ENCODE measurements at places on chromosomes 13 and 19.

DNA sequence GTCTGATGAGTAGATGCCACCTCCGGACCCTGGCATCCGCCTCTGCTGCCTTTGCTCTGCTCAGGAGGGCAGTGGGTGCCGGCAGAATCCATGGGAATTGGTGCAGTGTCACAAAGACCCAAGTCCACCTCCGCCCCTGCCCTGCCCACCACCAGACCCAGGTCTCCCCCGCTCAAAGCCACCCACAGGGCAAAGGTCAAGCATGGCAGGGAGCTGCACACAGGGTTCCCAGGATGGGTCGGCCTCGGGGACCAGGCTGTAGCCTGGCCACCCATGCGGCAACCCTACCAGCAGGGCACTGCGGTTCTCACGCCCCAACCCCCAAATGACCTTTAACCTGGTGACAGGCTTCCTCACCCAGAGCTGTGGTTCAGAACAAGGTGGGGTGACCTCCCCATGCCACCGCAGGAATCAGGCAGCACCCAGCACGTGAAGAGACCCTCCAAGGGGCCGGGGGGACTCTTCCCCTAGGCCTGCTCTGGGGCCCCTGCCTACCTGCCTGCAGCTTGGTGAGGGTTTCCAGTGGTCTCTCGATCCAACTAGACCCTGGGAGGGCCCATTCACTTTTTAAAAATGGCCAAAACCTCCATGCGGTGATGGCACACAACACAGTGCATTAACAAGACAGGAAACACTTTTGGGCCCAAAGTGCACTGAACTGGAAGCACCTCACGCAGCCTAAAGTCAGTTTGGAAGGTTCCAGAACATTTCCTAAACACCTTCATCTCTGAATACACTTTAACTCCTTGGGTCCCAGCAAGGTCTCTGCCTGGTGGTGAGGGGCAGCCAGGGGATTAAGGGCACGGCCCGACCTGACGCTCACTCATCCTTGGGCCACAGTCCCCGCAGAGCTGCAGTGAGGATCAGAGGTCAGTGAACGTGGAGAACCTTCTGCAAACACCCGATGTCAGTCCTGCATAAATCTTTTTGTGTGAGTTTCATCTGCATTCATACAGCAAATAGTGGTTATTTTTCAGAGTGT, 11.0 kb downstream of the GAS6 start:
- DNase-seq, result no peak

GRCh38 chr19:47658431-47659348, 49.8 kb downstream of the BICRA start:
- no peak for DNase-seq

- no peak for DNase-seq
Observed at GRCh38 chr13:44855860-44856259, 133.4 kb downstream of the NUFIP1 start.

GRCh38 chr13:49213997-49214916, 5.9 kb upstream of the MLNR start:
- DNase-seq, result no peak

DNA sequence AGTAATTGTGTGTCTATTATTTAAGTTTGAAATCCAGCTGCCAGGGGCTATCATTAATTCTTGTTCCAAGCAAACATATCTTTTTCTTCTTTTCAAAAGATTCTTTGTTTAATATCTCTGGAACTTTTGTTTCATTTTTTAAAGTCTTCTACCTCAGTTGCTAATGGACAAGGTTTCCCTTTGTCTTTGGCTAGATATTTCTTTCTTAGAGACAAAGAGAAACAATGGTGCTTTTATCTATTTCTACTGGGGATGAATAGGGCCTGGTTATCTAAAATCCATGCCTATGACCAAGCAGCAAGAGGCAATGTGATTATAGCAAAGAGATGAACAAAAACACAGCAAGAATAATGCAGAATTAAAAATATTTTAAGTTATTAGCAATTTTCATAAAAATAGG, 661.3 kb upstream of the KLF12 start:
- DNase-seq, result no peak

DNA sequence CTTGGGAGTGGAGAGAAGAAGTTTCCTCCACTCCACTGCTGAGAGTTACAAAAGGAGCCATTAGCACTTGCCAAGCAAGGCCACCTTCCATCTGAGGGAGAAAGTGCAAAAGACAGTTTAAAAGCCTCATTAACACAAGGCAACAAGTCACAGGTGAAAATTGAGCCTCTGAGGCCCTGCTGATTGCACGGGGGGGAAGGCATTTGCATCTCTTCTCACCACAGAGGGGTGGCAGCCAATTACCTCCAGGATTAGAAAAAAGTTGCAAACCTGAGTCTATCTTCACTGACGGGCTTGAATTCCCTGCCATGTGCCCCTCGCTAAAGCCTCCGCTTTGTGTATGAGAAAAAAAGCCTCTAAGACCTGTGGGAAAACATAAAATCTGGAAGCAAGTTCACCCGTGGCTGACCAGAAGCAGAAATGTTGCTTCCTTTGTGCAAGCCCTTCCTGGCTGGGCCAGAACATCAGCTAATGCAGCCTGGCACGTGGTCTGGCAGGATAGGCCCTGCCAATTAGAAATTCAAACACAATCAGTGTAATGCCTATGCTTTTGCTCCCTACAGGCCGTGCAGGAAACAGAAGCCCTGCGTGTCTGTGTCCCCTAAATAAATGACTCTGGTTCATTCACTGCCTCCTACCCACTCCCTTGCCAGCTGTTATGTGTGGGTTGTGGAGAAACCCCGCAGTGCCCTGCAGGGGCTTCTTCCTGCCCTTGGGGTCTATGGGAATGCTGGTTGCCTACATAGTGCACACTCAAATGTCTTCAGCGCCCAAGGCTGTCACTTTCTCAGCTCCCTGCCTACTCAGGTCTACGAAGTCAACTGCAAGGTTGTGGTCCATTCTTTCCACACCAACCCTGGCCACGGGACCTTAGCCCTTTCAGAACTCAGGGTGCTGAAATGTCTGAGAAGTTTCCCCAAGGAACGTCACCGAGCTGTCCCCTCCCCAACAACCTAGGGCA, 150.2 kb downstream of the UQCRFS1 start:
- no peak for DNase-seq

GRCh38 chr13:113777311-113778260, 18.6 kb downstream of the TMEM255B start:
- no peak for DNase-seq

GRCh38 chr13:44142540-44142867, 231.1 kb upstream of the SERP2 start:
- no peak for DNase-seq

GRCh38 chr13:101846701-101847100, 394.2 kb downstream of the ITGBL1 start:
- DNase-seq, result no peak

DNA sequence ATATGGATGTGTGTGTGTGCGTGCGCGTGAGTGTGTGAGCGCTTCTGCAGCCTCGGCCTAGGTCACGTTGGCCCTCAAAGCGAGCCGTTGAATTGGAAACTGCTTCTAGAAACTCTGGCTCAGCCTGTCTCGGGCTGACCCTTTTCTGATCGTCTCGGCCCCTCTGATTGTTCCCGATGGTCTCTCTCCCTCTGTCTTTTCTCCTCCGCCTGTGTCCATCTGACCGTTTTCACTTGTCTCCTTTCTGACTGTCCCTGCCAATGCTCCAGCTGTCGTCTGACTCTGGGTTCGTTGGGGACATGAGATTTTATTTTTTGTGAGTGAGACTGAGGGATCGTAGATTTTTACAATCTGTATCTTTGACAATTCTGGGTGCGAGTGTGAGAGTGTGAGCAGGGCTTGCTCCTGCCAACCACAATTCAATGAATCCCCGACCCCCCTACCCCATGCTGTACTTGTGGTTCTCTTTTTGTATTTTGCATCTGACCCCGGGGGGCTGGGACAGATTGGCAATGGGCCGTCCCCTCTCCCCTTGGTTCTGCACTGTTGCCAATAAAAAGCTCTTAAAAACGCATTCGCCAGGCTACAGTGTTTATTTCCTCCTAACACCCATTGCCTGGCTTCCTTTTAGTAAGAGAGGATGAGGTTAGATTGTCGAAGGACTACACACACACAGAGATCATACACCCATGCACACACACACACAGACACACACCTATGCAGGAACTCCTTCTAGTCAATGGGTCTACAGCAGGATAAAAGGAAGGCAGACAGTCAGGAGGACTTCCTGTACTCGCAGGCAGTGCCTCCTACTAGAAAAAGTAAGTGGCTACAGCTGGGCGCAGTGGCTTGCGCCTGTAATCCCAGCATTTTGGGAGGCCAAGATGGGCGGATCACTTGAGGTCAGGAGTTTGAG, 7.1 kb downstream of the FOSB start:
- DNase-seq, result no peak

DNA sequence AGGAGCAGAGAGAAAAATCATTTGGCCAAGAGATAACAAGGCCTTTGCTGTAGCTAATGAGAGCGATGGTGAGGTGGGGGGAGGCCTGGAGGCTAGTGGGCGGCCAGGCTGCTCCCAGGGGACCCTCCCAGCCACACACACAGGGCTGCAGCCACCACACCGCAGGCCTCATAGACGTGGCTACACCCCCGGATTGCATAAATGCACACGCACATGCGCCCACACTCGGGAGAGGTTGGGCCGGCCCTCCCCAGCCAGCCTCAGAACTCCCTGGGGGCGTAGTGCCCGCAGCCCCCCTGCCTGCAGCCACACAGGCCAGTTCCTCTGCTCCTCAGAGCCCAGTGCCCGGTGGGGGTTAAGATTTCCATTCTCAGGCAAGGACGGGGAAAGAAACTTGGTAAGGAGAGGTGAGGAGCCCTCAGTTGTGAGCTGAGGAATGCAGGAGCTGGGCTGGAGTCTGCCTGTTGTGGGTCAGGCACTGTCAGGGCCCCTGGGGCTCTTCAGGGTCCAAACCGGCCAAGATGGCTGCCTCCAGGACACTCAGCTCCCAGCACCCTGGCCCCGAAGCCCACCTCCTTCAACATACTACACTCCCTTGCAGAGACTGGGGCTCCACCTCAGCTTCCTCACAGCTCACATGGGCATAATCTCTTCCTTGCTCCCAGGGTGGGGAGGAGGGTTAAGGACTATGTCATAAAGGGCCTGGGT, 8.0 kb downstream of the PTH2 start:
- no peak for DNase-seq

- DNase-seq, result no peak
Observed at GRCh38 chr19:40320558-40320935, 27.6 kb downstream of the C19orf47 start.

GRCh38 chr19:1601613-1602064, 3.6 kb downstream of the UQCR11 start:
- DNase-seq, result no peak

GRCh38 chr13:54627646-54628372, 1599.2 kb downstream of the OLFM4 start:
- peak; percentile 5 for DNase-seq

- peak; percentile 13 for DNase-seq
Observed at GRCh38 chr13:113544071-113544891, 40.3 kb upstream of the TFDP1 start.

DNA sequence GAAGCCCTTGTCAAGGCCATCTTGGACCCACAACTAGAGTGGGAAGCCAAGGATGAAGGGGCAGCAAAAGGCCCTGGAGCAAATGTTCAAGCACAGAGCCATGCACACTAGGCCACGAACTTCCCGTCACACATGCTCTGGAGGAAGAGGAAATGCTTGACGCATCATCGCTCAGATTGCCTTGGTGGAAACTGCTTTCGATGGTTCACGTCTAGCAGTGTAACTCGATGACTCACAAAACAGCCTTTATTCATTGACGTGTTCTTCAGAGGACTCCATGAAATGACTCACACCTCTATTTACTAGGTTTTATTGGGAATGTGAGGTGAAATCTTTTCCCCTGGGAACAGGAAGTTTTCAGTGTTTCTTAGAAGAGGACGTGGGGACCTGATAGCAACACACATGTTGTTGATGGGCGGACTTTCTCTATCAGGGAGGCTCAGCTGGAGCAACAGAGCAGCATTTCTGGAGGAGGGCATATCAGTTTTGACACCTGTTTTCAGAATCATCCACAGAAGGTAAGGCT, 79.8 kb upstream of the FLT1 start:
- no peak for DNase-seq

GRCh38 chr13:44778761-44779484, 202.8 kb upstream of the TSC22D1 start:
- no peak for DNase-seq

- DNase-seq, result peak; percentile 89
Observed at GRCh38 chr13:48158290-48158689, 63.4 kb upstream of the MED4 start.

- no peak for DNase-seq
Observed at GRCh38 chr13:33079960-33080359, 63.7 kb downstream of the KL start.

GRCh38 chr13:97307882-97308624, 85.9 kb downstream of the MBNL2 start:
- DNase-seq, result peak; percentile 33

GRCh38 chr13:60838581-60838980, 441.6 kb downstream of the TDRD3 start:
- DNase-seq, result no peak

DNA sequence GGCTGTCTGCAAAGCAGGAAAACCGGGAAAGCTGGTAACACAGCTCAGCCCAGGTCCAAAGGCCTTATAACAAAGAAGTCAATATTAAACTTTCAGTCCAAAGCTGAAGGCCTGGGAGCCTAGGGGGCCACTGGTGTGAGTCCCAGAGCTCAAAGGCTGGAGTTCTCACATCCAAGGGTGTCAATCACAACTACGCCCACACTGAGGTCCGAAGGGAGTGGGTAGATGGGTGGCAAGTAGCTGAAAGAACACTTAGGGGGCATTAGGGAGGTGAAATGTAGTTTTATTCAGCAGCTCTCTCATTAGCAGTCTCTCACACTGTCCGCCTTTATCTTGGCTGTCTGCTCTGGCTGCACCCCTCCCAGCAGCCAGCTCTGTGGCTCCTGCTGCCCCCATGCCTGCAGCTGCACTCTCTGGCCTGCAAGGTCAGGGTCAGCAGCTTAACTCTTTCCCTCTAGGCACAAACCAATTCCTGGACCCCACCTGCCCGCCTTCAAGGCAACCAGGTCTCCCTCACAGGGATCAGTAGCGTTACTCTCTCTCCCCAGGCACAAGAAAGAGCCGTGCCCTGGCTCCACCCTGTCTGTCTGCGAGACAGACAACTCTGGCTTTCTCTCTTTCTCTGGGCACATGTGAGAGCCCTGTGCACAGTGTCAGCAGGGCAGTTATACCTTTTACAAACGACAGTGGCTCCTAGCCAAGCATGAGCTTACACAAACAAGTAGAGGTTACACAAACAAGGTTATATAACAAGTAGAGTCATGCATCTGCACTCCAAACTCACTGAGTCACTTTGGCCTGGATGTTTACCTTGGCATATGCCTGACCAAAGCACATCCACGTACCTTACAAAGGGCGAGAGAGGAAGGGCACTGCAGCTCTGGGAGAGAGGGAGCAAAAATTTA, 249.4 kb upstream of the PCDH20 start:
- no peak for DNase-seq

DNA sequence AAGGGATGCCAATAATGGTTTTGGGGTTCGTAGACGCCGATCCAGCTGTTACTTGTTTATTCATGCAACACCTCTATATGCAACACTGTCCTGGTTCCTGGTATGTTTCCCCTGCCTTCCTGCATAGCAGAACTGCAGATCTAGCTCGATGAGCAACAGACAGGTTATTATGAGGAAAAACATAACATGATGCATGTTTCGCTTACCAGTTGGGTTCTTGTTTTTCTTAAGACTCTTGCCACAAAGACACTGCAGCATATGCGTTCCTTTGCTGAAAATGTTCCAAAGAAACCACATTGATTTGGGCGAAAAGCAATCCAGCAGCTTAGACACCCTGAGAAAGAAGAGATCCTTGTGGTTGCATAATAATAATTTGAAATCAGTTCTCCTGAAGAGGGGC, 583 bp downstream of the FGF14 start:
- no peak for DNase-seq

- DNase-seq, result no peak
Observed at GRCh38 chr19:29662604-29663404, 2.5 kb upstream of the PLEKHF1 start.

GRCh38 chr13:51624695-51625345, 40.6 kb downstream of the WDFY2 start:
- no peak for DNase-seq
